ENCODE measurements at places on chromosomes 11 and 22.

DNA sequence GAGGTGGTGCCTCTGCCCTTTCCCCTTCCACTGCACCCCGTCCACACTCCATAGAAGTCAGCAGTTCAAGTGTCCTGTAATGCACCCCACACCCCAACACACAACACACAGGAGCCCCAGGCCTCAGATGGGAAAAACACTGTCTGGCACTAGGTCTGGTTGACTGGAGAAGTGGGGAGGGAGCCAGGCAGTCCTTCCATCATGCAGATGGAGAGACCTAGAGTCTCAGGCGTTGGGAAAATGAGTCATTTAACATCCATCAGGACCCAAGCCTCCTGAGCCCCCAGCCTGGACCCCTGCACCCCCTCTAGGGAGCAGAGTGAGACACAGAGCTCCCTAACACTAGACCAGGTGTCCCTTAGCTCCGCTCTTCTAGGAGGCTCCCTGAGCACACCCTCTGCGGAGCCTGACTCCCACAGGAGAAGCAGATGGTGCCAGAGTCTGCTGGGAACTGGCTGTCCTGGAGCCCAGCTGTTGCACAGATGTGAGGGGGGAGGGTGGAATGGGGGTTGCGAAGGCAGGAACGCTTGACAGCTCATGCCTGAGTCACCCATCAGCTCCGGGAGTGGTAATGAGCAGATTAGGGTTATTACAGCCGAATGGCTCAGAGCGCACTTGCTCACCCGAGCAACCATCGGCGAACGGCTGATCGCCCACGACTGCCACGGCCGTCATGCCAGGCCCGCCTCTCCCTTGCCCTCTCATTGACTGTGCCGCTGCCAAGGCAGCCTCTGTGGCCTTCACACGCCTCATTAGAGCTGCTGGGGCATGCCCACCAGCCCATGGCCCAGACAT lies 22.1 kb upstream of the SYT7 start:
- no peak for DNase-seq

- no peak for DNase-seq
Observed at GRCh38 chr11:105642870-105643269, 33.0 kb downstream of the GRIA4 start.

GRCh38 chr11:2381494-2382128 lies 4.5 kb downstream of the CD81 start:
- no peak for DNase-seq

DNA sequence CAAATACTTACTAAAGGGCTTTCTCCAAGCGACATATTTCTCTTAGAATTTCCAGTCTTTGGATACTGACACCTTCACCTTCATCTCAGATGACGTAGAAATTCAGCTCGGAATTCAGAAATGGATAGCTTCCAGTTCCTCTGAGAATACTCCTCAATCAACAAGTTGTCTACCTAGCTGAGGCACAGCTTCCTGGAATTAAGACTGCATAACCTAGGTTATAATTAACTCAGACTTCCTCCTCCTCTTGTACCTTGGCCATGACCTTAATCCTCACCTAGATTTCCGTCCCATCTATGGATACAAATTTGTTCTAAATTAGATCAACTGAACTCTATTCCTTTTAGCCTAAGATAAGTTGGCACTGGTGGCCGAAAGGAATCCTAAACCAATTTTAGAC lies 17.4 kb downstream of the ATP5MG start:
- no peak for DNase-seq

- DNase-seq = no peak
Observed at GRCh38 chr22:20937031-20937793, 20.0 kb downstream of the CRKL start.

GRCh38 chr11:123203471-123203870 lies 8.4 kb upstream of the CLMP start:
- no peak for DNase-seq

GRCh38 chr11:83823461-83824025 lies 537.4 kb upstream of the CCDC90B start:
- no peak for DNase-seq

DNA sequence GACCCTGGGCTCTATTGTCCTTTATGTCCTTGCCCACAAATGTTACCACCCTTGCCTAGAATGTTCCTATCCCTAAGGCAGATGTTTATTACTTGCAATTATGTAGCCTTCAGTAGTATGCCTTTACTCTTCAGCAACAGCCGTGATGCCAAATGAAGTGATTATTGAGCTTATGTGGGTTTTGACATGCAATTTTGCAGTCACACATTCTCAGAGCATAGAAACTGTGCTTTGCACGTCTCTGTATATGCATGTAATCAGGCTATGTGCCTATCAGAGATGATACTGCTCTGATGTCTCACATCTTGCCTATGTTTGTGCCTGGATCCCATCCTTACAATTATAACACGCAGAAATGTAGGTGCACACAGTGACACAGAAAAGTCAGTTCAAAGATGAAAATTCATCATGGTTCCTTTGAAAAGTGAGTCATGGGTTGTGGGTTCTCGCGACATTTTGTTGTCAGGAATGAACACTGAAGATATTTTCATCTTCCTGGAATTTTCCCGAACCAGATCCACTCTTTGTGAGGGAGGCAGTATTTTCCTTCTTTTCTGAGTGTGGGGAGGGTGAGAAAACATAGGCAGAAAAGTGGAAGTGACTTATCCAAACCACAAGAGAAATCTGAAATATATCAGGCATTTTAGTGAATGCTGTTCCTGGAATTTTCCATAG lies 81.1 kb downstream of the BMAL1 start:
- no peak for DNase-seq

- DNase-seq = no peak
Observed at GRCh38 chr22:36595154-36595553, 66.2 kb upstream of the EIF3D start.

- DNase-seq = no peak
Observed at GRCh38 chr11:57332694-57333440, 2.8 kb downstream of the SSRP1 start.

- DNase-seq = no peak
Observed at GRCh38 chr11:90698238-90698637, 475.4 kb upstream of the CHORDC1 start.

DNA sequence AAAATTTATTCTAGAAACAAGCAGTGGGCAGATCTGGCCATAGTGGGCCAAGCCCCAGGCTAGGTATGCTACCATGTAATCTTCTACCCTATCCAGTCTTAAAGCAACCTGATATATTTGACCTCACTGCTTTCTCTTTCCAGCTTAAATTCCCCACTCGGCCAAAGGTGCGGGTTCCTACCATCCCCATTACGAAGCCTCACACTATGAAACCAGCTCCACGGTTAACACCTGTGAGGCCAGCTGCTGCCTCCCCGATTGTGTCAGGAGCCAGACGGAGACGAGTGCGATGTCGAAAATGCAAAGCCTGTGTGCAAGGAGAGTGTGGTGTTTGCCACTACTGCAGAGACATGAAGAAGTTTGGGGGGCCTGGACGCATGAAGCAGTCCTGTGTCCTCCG lies 21.2 kb upstream of the GRK2 start:
- DNase-seq = no peak

GRCh38 chr11:123481640-123482039 lies 51.6 kb downstream of the GRAMD1B start:
- DNase-seq = no peak

DNA sequence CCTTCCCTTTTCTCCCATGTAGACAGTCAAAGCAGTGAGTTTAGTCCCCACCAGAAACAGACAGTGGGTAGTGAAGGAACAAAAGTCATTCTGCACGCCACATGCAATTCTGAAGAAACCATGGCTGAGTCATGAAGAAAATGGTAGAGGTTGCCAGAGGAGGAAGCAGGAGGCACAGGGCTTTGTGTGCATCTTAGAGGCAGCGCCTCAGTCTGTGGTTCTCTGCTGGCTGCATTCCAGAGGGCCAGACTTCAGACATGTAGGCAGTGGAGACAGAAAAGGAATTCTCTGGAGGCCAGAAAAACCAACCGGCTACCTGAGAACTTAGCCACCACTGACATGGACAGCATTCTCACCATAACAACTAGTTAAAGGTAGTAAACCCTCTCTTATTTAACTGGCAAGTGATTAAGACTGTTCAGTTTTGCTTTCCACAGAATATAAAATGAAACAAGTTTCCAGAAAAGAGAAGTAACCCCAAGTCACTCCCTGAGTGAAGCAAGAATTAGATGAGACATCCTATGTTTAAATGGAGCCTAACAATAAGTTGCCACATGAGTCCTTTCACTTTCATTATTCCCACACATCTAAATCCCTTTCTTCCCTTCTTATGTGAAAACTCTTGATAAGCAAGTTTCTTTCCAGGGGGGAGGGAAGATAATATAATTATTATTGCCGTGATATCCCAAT lies 556.1 kb downstream of the SOX6 start:
- DNase-seq = no peak

- DNase-seq = no peak
Observed at GRCh38 chr11:119181677-119182412, 3.4 kb upstream of the NHERF4 start.

DNA sequence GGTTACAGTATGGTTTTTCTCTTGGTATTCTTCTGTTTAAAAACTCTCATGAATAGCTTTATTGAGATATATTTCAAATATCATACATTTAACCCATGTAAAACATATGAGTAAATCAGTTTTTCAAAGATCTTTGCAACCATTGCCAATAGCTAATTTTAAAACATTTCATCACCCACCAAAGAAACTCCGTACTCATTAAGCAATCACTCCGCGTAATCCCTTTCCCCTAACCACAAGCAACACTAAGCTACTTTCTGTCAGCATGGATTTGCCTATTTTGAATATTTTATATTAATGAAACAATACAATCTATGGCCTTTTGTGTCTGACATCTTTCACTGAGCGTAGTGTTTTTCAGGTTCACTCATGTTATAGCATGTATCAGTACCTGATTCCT lies 697.9 kb upstream of the ANO5 start:
- DNase-seq = no peak

DNA sequence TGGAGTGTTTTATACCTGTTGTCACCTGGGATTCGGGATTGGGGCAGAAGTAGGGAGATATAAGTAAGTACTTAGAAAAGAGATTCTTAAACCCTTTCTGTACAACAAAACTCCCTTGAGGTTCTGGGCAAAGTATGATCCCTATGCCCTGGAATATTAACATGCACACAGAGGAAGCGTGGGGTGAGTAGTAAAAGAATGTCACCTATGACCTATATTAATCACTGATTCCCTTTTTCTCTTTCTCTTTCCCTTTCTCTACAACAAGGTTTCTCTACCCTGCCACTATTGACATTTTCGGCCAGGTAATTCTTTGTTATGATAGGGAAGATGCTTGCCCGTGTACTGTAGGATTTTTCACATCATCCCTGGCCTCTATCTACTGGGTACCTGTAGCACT lies 209.7 kb upstream of the PLET1 start:
- no peak for DNase-seq

GRCh38 chr11:115207166-115207591 lies 297.0 kb downstream of the CADM1 start:
- no peak for DNase-seq

DNA sequence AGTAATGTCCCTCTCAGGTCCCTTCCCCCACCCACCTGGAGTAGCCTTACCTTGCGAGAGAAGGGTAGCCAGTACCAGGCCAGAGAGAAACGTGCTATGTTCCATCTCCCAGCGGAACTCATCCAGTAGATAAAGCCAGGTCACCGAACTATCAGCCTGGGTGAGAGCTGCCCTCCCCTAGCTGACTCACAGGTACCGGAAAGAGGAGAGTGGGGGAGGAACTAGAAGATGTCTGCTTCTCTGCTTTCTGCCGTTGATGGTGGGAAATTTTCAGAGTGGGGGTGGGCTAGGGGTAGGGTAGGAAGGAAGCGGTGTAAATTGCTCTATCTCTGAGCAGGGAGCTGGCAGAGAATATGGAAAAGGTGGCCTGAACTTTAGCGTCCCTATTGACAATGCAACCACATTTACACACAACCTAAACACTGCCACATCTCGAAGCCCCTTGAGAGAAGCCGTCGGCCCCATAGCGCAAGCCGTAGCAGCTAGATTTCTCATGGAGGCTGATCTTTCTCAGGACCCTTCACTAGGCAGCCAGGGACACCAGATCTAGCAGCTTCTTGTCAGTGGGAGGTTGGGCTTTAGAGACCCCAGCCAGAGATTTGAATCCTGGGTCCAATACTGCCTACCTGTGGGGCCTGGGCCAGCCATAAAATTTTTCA lies at the start of gene CD3D:
CD3D (minus strand) TSS at position 203 of the 659 bp plus-strand sequence; CDS start at position 105, 98 bp downstream.
- DNase-seq = no peak

DNA sequence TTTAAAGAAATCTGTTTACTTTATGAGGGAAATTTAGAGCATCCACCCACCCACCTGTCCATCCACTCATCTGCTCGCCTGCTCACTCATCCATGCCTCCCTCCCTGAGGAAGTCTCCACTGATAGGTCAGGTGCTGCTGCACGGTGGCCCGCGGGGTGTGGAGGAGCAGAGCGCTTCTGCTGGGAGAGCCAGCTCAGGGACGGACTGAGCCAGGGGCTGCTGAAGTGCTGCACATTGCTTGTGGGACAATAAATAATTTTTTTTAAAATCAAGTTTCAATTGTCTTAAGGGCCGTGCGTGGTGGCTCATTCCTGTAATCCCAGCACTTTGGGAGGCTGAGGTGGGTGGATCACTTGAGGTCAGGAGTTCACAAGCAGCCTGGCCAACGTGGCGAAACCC lies 148.9 kb downstream of the TBC1D22A start:
- no peak for DNase-seq

DNA sequence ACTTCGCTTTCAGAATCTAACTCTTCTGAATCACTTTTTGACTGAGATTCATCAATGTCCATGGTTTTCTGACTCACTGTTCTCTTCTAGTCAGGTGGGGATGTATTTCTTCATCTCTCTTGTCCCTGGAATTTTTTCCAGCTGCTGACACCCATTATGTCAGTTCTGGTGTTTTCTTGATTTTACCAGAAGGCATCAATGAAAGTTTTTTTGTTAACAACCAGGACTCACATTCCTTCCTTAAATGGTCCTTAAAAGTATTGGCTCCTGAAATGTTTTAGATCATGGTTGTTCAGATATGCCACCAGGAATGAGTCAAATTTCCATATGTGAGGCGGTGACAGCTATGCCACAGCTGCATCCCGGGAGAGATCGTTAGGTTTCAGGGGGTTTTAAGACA lies 12.9 kb downstream of the MICAL2 start:
- no peak for DNase-seq

- peak; percentile 59 for DNase-seq
Observed at GRCh38 chr22:26367402-26368245, 61.4 kb upstream of the ASPHD2 start.
